RWPE2 (cell line): ENCODE measurements at places on chromosomes 1 and 21.

GRCh38 chr1:209911746-209912145 lies 26.3 kb upstream of the SYT14 start:
- no peak for DNase-seq

GRCh38 chr1:41348394-41348793 lies 12.8 kb upstream of the FOXO6 start:
- no peak for DNase-seq

GRCh38 chr1:222288053-222288452 lies 259.9 kb downstream of the HHIPL2 start:
- DNase-seq: no peak

DNA sequence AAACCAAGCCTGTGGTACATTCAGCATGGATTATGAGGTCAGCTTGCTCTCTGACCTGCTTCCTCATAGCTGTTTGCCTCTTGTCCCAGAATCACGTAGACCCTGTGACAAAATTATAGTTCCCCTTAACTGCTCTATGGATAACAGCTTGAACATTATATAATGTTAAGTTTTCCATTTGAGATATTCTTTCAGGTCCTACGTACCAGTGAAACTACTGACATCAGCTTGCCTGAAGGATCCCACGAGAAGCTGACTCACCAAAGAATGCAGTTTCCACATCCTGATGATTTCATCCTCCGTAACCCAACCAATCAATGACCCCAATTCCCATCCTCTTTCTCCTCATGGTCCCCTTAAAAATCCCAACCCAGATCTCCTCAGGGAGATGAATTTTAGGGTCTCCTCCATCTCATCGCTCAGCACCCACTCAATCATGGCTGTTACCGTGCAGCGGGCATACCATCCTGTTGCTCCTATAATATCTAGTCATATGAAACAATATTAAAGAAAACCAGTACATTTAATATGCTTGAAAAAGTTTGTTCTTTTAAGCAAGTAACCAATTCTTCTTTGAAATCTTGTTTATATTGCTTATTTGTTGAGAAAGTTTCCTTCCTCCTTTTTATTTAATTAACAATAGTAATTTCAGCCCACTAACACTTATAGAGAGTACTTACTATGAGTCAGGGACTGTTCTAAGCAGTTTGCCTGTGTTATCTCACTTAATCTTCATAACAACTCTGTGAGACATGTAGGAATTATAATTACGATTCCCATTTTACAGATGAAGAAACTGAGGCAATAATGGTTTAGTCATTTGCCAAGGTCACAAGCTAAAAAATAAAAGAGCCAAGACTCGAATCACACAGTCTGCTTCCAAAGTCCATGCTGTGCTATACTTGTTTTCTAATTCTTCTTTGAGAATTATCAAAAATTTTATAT lies 27.4 kb downstream of the CHML start:
- no peak for DNase-seq

- DNase-seq: no peak
These were observed 216.4 kb downstream of the FMN2 start for GRCh38 chr1:240308096-240308495.

- DNase-seq: no peak
These were observed 22.1 kb downstream of the EIF2D start for GRCh38 chr1:206590025-206590758.

GRCh38 chr1:245987219-245987545 lies 519.9 kb downstream of the SMYD3 start:
- DNase-seq: no peak

DNA sequence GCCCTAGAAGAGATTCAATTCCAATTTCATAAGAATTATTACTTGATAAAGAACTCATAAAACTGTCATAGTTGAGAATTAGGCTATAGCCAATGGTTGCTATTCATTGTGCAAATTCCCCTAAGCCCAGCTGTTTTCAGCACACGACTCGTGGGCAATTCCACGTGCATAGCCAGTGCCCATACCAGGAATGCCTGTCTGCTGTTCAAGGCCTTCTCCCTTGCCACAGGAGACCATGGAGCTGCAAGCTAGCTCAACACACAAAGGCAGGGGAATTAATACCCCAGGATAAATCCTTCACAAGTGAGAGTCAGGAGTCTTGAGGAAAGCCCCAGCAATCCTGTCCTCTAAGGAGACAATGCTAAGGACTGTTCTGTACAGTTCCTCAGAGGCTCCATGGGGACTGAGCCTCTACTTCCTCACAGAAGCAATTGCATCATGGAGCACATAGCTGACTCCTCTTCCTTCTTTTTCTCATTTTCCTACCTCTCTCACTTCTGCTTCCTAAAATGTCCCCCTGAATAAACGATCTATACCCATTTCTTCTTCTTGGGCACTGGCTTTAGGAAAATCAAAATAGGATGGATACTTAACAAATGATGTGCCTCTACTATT lies 19.1 kb upstream of the CHRM3 start:
- DNase-seq: no peak

- DNase-seq: no peak
These were observed 188.0 kb downstream of the LMX1A start for GRCh38 chr1:165168467-165168866.

DNA sequence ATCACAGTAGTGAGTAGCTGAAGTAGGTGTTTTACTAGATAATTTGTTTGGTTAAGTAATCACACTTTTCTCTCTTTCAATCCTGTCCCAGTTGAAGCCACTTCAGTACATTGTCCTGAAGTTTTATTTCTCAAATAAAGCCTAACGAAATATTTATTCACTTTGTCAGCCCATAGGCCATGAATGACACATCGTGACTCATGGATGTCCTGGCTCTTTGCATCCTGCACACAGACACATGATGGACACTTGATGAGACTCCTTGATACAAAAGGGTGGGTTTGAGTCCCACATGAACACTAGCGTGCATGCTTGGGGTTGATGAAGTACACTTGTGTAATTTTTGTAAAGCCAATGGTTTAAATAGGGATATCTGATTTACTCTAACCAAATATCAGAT lies 22.7 kb upstream of the LAMC2 start:
- DNase-seq: peak; percentile 84

DNA sequence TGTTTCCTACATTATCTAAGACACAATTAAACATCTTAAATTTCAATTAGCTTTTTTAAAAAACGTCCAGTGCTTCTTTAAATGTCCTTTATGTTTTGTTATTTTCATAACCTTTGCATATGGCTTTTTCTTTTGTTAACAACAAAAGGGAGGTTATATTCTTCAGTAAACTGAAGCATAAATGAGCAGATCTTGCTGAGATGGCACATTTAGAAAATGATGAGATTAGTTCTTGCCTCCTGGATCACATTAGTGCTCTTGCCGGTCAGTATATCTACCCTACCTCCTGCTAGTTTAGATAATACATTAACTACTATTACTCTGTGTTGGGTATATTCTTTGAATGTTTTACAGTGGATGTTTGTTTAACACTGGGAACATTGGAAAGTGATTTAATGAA lies 126.1 kb downstream of the DISP1 start:
- no peak for DNase-seq

GRCh38 chr21:44531606-44532564 lies 8.1 kb downstream of the KRTAP10-1 start:
- DNase-seq: peak; percentile 45

- no peak for DNase-seq
These were observed 368.6 kb upstream of the VAMP3 start for GRCh38 chr1:7402548-7402850.

DNA sequence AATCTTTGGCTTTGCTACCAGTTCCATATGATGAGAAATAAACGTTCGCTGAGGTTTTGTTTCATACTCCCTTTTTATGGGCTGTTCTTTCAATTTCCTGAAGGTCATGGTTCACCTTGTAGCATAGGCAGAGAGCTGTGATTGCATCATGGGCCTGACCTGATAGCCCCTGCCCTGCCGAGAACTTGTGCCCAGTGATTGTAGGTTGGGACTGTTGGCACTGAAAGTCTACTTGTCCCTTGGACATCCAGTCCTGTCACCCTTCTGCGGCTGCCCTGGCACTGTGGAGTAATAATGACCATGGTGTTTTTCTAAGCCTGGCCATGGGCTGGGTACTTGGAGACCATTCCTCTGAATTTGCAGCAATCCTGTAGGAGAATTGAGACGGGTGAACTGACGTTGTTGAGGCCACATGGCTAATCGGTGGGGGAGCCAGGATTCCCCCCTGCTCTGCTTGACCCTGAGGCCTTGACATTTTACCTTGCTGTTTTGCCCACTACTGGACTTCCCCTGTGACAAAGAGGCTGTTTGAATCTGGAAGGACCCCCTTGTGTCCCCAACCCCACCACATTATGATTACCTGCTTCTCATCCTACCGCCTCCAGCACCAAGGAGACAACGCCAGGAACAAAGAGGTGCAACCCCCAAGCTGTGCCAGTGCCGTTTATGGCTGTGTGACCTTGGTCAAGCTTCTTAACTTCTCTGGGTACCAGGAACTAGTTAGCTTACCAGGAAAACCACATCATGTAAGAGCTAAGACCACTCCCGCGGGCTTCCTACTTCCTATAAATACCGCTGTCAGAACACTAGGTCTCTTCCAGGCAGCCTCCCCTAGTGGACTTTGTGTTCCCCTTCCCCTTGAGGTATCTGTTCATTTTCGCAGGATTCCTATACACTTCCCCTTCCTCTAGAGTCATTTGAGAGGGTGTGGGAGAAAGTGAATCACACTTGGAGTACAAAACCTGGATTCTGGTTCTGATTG lies 23.4 kb downstream of the SESN2 start:
- DNase-seq: no peak

- DNase-seq: no peak
These were observed 64.4 kb downstream of the CDC7 start for GRCh38 chr1:91564888-91565701.

DNA sequence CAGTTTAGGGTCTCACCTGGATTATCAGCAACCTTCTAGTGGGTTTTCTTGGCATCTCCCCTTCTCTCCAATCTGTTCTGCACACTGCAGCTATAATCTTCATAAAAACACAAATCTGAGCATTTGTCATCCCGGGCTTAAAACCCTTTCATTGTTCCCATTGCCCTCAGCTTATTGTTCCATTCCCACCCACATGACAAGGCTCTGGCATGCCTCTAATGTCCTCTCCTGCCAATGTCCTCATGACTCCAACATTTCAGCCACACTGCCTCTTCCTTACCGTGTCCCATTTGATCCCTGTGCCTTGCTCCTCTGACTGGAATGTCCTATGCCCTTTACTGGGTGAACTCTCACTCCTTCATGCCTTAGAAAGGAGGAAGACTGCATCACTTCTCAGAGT lies 7.5 kb upstream of the DPH2 start:
- no peak for DNase-seq

DNA sequence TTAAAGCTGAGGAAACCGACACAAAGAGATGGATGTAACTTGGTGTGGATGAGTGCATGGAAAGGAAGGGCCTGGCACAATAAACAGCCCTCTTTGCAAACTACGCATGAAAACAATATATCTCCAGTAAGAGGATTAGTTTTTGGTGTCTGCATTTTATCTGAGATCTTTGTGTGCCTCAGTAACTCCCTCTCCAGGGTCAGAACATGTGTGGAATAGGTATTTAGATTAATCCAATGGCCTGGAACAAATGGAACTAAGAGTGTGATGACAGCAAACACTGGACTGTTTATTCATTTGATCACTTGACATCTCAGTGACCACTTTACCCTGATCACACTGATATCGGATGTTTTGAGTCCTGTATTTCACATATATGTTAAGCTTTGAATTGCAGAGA lies 45.3 kb downstream of the AKNAD1 start:
- no peak for DNase-seq

DNA sequence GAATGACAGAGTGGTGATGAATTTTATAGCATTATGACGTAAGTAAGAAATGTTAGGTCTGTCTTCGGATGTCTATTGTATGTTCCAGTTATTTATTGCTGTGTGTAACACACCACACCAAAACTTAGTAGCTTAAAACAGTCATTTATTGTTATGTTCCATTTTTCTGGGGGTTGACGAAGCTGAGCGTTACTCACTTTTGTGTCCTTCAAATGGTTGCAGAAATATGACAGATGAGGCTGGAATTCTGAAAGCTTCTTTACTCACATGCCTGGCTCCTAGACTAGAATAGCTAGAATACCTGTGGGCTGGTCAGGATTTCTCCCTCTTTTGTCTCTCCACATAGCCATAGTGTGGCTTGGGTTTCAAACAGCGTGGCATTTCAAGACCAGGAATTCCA lies 62.1 kb upstream of the S1PR1 start:
- DNase-seq: peak; percentile 67

GRCh38 chr1:153431427-153431826 lies 15.1 kb downstream of the S100A7A start:
- DNase-seq: no peak

GRCh38 chr1:115547696-115548095 lies 94.1 kb upstream of the VANGL1 start:
- DNase-seq: no peak

- no peak for DNase-seq
These were observed 9.3 kb downstream of the ARL8A start for GRCh38 chr1:202135221-202135721.

DNA sequence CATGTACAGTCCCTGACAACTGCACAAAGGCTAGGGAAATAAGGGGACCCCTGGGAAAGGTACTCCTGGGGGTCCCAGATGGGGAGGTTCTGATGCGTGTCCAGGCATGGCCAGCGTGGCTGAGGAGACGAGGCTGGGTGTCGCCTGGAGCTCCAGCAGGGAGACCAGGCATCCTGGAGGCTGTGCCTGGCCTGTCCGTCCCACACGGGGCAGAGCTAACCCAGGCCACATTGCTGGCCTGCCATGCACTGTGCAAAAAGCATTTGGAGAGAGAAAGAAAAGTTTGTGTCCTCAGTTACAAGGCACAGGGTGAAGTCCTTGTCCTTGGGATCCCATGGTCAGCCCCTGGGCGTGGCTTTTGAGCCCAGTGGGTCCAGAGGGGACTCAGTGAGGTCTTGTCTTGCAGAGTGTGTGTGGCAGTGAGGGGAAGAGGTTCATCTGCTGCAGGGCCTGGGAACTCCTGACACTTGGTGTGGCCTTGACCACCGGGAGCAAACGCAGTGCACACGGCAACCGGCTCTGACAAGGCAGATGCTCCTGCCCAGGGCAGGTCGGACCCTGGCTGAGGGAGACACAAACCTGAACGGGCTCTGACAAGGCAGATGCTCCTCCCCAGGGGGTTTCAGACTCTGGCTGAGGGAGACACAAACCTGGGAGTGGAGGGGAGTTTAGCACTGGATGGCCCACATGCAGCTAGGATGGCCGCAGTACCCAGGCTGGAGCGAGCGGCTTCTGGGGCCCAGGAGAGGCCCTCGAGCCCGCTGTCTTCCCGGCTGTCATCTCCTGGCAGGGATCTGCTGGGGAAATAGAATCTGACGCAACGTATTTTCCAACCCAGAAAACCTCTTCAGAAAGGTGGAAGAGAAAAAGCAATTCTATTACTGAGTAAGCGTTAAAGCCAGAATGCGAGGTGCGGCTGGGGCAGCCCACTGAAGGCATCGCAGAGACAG lies 37.3 kb upstream of the COL18A1 start:
- DNase-seq: no peak

- no peak for DNase-seq
These were observed 274.5 kb downstream of the CTH start for GRCh38 chr1:70685300-70686286.
